ENCODE measurements at places on chromosomes 16 and 17.

- peak; percentile 63 for DNase-seq
- no peak overlapping the region for H3K4me3 ChIP-seq
- H3K36me3 ChIP-seq: peaks cover 7% of the 10 kb centered on the region
- H3K4me1 ChIP-seq: peaks cover 16% of the 10 kb centered on the region
- H3K27me3 ChIP-seq: no peaks in the 10 kb centered on the region
These were observed 4.5 kb downstream of the FBXL19 start for GRCh38 chr16:30927789-30928378.

DNA sequence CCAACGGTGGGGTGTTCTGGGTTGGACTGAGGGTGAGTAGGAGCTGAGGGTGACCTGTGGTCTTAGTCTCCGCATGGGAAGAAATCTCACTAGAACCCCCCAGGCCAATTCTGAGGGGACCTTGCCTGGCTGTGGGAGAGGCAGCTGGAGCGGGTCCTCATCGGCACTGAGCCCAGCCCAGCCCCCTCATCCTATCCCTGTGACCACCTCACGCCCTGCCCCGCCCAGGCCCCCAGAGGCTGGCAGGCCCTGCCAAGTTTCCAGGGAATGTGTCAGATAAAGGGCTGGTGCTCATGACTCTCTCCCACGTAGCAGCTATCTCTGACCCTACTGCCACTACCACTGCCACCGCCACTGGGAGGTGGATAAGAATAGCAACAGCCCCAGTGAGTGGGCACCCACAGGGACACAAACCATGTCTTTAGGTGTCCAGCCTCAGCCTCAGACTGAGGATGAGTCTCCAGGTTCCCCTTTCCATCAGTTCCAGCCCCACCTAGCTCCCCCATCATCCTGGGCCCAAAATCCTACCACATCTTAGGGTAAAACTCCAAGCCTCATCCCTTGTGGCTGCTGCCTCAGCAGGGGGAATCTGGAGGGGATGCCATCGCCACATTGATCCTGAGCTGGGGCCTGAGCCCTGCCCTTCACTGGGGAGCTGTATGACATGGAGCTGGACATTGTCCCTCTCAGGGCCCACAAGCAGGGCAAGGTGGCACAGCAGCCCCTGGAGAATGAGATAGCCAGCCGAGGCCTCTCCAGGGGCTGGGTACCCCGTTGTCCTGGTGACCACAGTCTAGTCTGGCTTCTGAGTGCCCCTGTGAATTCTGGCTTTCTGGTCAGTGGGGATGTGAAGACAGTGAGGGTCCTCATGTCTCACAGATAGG is 14.9 kb downstream of the CDH16 start:
- peaks cover 64% of the 10 kb centered on the region for H3K4me1 ChIP-seq
- no peaks in the 10 kb centered on the region for H3K27me3 ChIP-seq
- peak overlapping the region; percentile 85 for H3K27ac ChIP-seq
- H3K4me3 ChIP-seq: no peak overlapping the region
- H3K36me3 ChIP-seq: no peaks in the 10 kb centered on the region
- no peak for DNase-seq

- H3K27me3 ChIP-seq: no peaks in the 10 kb centered on the region
- H3K36me3 ChIP-seq: no peaks in the 10 kb centered on the region
- H3K4me1 ChIP-seq: no peaks in the 10 kb centered on the region
- H3K27ac ChIP-seq: no peak overlapping the region
These were observed 264.5 kb downstream of the WWOX start for GRCh38 chr16:78363843-78364555.

- no peak overlapping the region for H3K27ac ChIP-seq
- H3K27me3 ChIP-seq: peaks cover 37% of the 10 kb centered on the region
- no peaks in the 10 kb centered on the region for H3K36me3 ChIP-seq
- DNase-seq: no peak
- no peak overlapping the region for H3K4me3 ChIP-seq
- H3K4me1 ChIP-seq: no peaks in the 10 kb centered on the region
These were observed 2.4 kb downstream of the SKAP1 start for GRCh38 chr17:48427598-48427997.

DNA sequence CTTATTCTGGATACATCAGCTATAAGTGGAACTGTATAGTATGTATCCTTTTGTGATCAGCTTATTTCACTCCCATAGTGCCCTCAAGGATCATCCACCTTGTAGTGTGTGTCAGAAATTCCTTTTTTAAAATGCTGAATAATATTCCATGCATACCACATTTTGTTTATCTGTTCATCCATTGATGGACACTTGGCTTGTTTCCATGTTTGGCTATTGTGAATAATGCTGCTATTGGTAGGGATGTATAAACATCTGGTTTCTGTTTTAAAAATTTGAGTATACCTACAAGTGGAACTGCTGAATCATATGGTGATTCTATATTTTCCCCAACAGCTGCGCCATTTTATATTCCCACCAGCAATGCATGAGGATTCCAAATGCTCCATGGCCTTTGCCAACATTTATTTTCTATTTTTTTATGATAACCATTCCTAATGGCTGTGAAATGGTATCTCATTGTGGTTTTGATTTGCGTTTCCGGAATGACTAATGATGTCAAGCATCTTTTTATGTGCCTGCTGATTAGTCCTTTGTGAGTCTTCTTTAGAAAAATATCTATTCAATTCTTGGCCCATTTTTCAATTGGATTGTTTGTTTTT is 11.6 kb downstream of the RCVRN start:
- H3K27ac ChIP-seq: no peak overlapping the region
- no peak overlapping the region for H3K4me3 ChIP-seq
- DNase-seq: no peak
- no peaks in the 10 kb centered on the region for H3K27me3 ChIP-seq

- H3K27ac ChIP-seq: no peak overlapping the region
- no peaks in the 10 kb centered on the region for H3K36me3 ChIP-seq
- DNase-seq: no peak
- H3K4me1 ChIP-seq: no peaks in the 10 kb centered on the region
- H3K4me3 ChIP-seq: no peak overlapping the region
These were observed 139.5 kb downstream of the ZNF423 start for GRCh38 chr16:49716339-49716934.

- no peaks in the 10 kb centered on the region for H3K27me3 ChIP-seq
- no peaks in the 10 kb centered on the region for H3K4me1 ChIP-seq
- DNase-seq: no peak
These were observed 29.6 kb downstream of the MRM1 start for GRCh38 chr17:36631022-36631421.

DNA sequence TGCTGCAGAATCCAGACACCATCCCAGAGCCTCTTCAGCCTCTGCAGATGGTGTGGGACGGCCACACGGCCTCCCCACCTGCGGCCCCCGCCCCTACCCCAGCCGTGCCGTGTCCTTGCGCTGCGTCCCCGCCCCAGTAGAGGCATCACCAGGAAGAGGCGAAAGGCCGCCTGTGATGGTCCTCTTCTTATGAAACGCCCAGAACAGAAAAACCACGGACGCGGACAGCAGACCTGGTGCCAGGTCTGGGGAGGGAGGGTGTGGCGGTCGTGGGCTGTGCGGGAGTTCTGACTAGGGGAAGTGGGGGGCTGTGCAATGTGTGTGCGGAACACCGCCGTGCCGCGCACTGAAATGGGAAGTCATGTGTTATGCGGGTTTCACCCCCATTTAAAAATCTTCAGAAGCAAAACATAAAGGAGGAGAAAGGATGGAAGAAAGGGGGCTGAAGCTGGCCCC is 25.5 kb downstream of the ACSF3 start:
- H3K36me3 ChIP-seq: peaks cover 70% of the 10 kb centered on the region
- DNase-seq: no peak
- no peaks in the 10 kb centered on the region for H3K27me3 ChIP-seq
- no peak overlapping the region for H3K4me3 ChIP-seq

DNA sequence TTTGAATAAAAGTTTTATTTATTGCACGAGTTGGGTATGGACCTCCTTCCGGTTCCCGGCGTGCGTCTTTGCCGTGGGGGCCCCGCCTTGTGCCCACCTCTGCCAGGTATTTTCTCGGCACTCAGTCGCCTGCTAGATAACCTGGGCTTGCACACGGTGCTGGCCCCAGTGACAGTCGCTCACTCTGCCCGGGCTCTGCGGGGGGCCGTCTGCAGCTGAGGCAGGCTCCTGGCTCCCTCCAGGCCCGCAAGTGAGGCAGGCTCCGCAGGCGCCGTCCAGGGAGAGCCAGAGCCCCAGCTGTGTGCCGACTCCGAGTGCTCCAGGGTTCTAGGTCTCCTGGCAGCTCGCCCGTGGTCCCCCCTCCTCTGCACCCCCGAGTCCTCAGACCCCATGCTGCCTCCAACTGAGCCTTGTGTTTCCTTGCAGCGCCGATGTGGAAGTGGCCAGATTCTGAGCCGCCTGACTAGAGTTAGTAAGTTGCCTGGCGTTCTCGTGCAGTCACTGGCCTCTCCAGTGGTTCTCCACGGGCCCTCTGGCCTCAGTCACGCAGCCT is 54.7 kb upstream of the PVALEF start:
- H3K4me3 ChIP-seq: no peak overlapping the region
- DNase-seq: no peak
- H3K27me3 ChIP-seq: no peaks in the 10 kb centered on the region
- no peaks in the 10 kb centered on the region for H3K4me1 ChIP-seq

GRCh38 chr17:61310590-61310989 is 89.1 kb upstream of the TBX2 start:
- H3K4me3 ChIP-seq: no peak overlapping the region
- no peak for DNase-seq
- H3K27me3 ChIP-seq: no peaks in the 10 kb centered on the region
- H3K27ac ChIP-seq: no peak overlapping the region

GRCh38 chr17:31216031-31216751 is 80.8 kb downstream of the OMG start:
- H3K4me3 ChIP-seq: no peak overlapping the region
- no peaks in the 10 kb centered on the region for H3K36me3 ChIP-seq
- no peak for DNase-seq
- H3K27ac ChIP-seq: no peak overlapping the region

DNA sequence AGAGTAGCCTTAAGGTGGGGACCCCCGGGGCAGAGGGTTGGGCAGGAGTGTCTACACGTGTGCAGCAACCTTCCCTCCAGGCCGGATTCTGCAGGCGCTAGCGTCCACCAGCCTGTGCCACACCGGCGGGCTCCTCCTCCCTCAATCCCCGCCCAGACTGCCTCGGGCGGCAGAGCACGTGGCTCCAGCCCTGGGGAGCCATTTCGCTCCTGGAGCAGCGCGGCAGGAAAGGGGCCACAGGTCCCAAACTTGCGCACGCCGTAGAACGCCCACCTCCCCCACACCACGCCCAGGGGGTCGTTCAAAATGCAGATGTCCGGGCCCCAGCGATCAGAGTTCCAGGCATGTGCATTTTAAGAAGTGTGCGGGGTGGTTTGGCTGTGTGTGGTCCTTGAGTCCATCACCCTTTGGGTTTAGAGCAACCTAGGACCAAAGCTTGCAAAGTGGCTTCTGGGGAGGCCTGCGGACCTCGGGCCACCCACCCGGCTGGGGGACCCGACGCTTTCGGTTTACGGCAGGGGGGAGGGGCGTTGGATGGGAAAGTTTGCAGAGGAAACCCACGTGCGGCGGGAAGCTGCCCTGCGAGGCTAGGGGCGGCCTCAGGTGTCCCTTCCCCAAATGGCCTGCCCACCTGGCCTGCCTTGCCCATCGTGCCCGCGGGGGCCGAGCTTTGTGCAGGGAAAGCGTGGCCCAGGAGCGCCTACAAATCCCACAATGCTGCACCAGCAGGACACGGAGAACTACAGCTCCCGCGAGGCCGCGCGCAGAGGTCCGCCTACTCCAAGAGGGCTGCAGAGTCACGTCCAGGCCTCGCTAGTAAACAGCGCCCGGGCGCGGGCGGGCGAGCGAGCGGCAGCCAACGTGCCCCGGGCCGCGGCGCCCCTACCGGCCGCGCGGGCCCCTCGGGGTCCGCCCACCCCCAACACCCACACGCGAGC is 1.4 kb downstream of the TFAP4 start:
- H3K4me1 ChIP-seq: peaks cover 27% of the 10 kb centered on the region
- peak overlapping the region; percentile 98 for H3K4me3 ChIP-seq
- no peaks in the 10 kb centered on the region for H3K36me3 ChIP-seq
- DNase-seq: peak; percentile 92

- H3K4me3 ChIP-seq: no peak overlapping the region
- no peak for DNase-seq
- H3K27ac ChIP-seq: no peak overlapping the region
- H3K27me3 ChIP-seq: peaks cover 16% of the 10 kb centered on the region
These were observed 58.1 kb upstream of the CBFA2T3 start for GRCh38 chr16:89034971-89035668.

All from gastrocnemius medialis (tissue), 4 donors.